ENCODE measurements at places on chromosomes 11 and 22.

DNA sequence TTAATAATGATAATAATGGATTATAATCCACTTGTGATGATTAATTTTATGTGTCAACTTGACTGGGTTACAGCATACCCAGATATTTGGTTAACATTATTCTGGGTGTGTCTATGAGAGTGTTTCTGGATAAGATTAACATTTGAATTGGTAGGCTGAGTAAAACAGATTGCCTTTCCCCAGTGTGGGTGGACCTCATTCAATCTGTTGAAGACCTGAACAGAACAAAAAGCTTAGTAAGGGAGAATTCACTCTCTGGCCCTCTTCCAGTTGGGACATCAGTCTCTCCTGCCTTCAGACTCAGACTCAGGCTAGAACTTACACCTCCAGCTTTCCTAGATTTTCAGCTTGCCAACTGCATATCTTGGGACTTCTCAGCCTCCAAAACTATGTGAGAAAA lies 37.3 kb upstream of the RRAS2 start:
- no peak for DNase-seq

DNA sequence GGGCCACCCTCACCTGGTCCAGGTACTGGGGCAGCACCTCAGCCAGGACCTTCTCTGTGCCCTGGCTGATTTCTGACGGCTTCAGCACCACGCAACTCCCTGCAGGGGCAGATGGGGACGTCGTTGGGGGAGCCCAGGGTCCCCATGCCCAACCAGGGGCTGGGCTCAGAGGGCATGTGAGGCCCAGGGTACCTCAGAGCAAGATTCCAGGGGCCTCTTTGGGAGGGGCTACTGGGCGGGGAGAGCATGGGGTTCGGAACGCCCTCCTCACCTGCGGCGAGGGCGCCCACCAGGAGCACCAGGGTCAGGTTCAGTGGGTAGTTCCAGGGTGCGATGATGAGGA lies 8.1 kb downstream of the ALDH3B2 start:
- DNase-seq, result no peak

- no peak for DNase-seq
Measured at GRCh38 chr11:19429108-19429760, 188.5 kb upstream of the E2F8 start.

GRCh38 chr11:132347156-132348090 lies 977.0 kb downstream of the NTM start:
- DNase-seq, result no peak

DNA sequence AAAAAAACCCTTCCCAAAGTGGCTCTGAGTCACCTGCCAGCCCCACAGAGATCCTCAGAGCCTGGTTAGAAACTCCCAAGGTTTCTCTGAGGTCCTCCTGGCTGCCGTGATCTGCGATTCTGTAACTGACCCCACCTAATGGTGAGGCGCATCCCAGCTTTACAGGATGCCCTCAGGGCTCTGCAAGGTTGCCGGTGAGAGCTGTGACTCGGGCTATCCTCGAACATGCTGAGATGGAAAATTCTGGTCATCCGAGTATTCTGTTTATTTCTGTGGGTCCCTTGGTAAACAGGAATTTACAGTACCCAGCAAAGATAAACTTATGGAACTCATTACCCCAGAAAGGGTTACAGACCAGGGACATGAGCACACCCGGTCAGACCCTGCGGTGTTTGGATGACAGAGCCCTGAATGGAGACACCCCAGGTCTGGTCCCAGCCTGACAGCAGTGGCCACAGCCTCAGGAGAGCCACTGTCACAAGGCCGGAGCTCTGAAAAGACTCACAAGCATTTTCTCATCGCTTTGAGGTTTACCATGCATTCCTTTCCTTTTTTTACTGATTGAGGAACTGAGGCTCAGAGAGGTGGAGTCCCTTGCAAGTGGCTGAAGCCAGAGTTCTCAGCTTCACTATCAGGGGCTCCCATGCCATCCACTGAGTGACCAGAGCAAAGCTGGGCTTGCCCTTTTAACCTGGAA lies 22.2 kb downstream of the LIF start:
- no peak for DNase-seq

DNA sequence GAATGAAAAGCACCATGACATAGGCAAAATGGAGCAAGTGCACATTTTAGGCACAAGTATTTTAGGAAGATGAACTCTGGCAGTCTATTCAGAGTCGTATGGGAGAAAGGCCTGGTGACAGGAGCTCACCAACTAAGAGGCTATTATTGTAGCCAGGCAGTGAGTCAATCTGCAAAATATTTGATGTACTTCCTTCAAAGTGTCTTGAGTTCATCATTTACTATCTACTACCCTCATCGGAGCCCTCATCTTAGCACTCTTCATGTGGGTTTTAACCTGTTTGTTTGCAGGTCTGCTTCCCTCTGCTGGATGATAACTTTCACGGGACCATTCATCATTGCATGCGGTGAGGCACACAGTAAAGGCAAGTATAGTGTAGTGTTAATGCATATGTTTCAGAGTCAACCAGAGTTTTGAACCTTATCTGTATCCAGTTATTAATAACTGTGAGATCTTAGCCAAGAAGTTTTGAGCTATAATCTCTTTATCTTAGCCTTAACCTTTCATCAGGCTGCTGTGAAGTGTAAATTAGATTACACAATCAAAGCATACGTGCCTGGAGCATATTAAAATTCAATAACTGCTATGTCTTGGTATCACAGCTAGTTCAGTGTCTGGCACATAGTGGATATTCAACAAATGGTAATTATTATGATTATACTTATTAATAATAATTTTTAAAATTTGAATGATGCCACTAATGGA lies 70.9 kb upstream of the SC5D start:
- no peak for DNase-seq

Data from stimulated activated naive CD4-positive, alpha-beta T cell treated with Interleukin-2 at 50 U/mL for 16 hours (primary cell).